Fibroblast of lung (primary cell): ENCODE measurements at places on chromosomes 6 and 20.

- peak; percentile 34 for DNase-seq
These were observed 22.6 kb upstream of the HLA-DQB2 start for GRCh38 chr6:32785781-32786533.

- DNase-seq: no peak
These were observed 11.5 kb upstream of the SRF start for GRCh38 chr6:43159599-43159998.

DNA sequence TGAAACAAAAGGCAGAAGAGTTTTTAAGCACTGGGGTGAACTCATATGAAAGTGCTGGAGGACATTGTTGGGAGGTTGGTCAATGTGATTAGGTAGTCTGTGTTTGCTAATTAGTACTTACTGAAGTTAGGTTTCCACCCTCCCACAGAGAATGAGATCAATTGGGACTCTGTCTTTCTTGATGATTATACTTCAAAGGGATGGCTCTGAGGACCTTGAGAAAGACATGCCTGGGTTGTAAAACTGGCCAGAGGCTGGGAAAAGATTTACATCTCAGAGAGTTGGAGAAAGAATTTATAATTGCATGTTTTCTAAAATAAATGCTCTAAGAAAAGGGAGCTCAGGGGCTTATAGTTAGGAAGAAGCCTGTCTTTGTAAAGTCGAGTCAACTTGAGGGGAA lies 74.0 kb downstream of the CD109 start:
- no peak for DNase-seq

GRCh38 chr6:155248008-155249001 lies 15.5 kb upstream of the CLDN20 start:
- peak; percentile 80 for DNase-seq

DNA sequence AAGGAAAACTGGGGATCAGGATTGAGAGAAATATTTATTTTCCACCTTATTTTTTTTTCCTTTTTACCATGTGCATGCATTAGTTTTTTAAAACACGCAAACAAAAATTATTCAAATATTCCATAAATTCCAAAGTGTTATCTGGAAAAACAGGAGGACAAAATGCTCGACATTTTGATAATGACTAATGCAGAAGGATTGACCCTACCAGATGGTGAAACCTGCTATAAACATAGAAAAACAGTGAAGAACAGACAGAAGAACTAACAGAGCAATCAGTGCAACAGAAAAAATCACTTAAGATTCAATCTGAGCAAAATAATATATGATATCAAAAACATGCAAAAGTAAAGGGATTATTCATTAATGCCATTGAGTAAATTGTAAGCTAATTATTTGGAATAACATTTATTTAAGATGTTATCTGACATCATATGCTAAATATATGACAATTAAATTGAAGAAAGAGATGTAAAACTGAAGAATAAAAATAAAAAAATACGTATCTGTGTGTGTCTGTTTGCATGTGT lies 218.4 kb downstream of the LMBRD1 start:
- DNase-seq: peak; percentile 1

GRCh38 chr6:162554531-162554930 lies 173.0 kb downstream of the PRKN start:
- no peak for DNase-seq

- DNase-seq: no peak
These were observed 47.8 kb downstream of the GFOD1 start for GRCh38 chr6:13439644-13440043.

DNA sequence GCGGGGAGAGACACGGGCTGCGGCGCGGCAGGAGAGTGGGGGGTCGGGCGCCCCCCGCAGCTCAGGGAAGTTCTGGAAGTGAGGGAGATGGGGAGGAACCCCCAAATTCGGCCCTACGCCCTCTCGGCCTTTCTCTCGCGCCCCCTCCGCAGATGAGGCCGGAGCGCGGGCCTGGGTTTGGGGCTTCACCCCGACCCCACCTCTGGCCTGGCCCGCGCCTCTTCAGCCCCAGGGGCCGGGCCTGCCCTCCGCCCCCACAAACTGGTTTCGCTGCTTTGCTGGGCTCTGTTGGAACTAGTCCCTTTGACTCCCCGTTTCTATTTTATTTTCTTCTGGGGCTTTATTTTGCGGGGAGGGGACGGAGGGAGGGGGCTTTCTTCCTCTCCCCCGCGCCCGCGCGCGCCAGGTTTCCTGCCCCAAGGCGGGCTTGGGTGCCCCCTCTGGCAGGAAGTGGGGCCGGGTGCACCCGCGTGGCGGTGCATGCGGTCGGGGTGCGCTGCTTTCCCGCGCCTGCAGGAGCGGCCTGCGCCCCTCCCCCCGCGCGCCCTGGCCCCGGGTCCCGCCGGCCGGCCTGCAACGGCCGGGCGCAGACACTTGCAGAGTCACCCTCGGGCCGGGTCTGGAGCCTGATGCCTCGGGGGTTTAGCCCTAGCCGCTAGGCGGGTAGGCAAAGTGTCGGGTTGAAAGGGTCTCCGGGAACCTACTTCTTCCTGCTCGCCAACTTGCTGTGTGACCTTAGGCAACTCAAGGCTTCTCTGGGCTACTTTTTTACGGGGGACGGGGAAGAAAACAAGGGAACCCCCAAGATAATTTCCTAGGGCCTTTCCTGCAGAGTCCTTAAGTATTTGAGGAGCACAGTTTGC lies 1.3 kb downstream of the HMGA1 start:
- DNase-seq: no peak

- peak; percentile 56 for DNase-seq
These were observed 123.3 kb downstream of the ZFAND3 start for GRCh38 chr6:37942606-37943376.

DNA sequence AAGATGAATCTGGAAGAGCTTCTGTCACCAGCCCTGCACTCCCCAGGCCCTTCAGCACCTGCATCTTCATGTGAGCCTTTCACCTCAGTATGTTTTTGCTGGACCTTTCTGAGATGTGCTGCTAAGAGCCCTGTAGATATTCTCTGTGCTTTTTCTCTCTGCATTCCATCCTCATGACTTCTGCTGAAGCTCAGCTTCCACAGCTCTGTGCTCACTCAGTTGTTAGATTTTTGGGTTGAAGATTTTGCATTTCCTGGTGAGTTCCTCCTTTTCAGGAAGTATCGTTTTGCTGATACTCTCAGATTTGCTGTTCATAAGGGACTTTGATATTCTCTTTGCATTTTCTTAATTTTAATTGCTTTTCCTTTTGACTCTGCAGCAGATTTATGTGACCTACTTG lies 18.3 kb downstream of the KIAA1586 start:
- DNase-seq: peak; percentile 51

GRCh38 chr6:143744551-143745165 lies 66.9 kb downstream of the PHACTR2 start:
- peak; percentile 24 for DNase-seq

- no peak for DNase-seq
These were observed 2.6 kb downstream of the ALDH5A1 start for GRCh38 chr6:24497254-24497970.

- no peak for DNase-seq
These were observed 92.7 kb downstream of the LY86 start for GRCh38 chr6:6681075-6681849.

GRCh38 chr6:90611543-90612312 lies 24.9 kb upstream of the MAP3K7 start:
- DNase-seq: no peak

GRCh38 chr20:62907384-62908317 lies 18.7 kb downstream of the DIDO1 start:
- peak; percentile 45 for DNase-seq

GRCh38 chr6:87817183-87817582 lies 115.2 kb upstream of the AKIRIN2 start:
- DNase-seq: peak; percentile 57

- no peak for DNase-seq
These were observed 67.9 kb upstream of the E2F3 start for GRCh38 chr6:20333721-20334269.

GRCh38 chr6:133724726-133725125 lies 164.2 kb upstream of the TCF21 start:
- peak; percentile 71 for DNase-seq

DNA sequence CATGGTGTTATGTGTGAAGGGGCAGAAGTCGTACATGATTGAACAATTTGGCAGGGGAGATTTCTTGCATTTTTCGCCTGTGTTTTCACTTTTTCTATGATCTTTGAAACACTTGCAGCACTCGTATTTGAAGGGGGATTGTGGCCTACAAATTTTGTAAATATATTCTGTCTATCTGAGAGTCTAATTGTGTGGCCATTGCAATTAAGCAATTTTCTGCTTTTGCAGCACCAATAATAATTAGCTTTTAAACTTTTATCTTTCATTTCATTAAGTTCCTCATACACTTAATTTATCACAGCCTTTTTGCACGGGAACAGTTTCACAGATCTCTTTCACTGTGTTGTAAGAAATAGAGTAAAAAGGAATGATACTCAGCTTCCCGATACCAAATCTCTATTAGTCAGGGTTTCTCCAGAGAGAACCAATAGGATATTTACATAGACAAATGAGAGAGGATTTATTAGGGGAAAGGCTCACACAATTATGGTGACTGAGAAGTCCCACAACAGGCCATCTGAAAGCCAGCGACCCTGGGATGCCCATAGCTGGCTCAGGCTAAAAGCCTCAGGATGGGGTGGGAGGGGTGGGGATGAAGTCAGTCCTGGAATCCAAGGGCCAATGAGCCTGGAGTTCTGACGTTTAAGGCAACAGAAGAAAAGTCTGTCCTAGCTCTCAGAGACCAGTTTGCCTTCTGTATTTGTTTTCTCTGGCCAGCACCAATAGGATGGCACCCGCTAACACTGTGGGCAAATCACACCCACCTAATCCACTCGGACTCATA lies 58.3 kb downstream of the KIF6 start:
- DNase-seq: peak; percentile 3

DNA sequence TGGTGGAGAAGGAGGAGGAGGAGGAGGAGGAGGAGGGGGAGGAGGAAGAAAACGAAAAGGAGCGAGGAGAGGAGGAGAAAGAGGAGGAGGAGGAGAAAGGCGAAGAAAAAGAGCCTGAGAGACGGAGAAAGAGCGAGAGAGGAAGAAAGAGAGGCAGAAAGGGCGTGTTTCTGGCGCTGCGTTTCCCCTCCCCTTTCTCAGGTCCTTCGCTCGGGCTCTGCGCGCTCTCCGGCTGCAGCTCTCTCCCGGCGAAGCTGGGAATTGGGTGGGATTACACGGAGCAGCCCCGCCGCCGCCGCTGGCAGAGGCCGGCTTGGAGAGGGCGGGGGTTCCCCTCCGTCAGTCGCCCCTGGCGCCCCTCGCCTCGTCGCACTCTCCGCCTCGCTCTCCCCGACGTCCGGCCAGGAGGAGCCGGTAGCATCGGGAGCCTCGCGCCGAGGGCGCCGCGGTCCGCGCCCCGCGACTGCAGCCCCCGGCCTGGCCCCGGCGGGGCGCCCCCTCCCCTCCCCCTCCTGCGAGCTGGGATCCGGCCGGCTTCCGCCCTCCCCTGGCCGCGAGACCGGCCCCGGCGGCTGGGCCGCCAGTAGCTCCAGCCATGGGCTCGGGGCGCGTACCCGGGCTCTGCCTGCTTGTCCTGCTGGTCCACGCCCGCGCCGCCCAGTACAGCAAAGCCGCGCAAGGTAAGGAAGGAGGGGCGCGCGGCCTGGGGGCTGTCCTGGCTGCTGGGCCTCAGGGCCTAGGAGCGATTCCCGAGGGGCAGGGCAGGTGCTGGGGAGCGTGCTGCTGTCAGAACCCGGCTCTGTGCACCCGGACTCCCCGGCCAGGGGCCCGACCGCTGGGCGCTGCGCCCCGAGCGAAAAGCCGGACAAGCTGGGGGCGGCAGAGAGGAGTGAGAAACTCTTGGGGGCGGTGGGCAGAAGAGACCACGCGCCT lies at the start of gene SCUBE3:
Gene SCUBE3 (plus strand): TSS at position 133 of the 933 bp plus-strand sequence. CDS start 463 bp downstream, at position 596.
- DNase-seq: peak; percentile 32

- DNase-seq: peak; percentile 36
These were observed 6.9 kb upstream of the RPS6KA2 start for GRCh38 chr6:166633732-166634535.

DNA sequence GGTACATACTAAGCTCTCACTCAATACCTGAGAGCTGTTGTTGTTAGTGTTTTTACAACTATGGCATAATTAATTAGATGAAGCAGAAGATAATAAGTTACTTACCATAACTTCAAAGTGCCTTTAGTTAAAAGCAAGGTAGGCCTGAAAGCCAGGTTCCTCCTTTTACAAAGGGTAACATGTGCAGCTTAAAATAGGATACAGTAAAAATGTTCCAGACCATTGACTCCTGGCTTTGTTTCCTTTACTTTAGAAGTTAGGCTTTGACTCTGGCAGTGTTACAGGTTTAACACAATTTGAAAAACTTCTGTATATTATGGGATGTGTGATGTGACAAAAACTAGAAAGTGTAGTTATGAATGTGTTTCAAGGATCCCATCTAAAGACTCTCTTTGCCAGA lies 522.5 kb downstream of the EPM2A start:
- no peak for DNase-seq

DNA sequence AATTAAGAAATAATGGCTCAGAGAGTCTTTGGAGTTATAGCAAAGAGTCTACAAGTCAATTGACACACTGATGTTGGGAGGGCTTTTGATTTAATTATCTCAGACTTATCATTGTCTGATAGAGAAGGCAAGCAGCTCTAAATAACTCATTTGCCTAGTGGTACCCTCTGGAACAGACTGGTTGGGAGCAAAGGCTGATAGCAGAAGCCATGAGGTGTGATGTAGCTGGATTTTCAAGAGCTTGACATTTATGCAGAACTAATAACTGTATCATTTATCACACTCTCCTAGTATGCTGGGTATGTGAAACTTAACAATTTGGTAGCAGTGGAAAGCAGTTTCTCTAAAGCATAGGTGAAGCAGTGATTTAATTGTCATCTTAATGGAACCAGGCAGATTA lies 380.6 kb downstream of the TENT5A start:
- DNase-seq: no peak

GRCh38 chr6:137861550-137862337 lies 5.3 kb upstream of the TNFAIP3 start:
- no peak for DNase-seq

- peak; percentile 44 for DNase-seq
These were observed 22.7 kb upstream of the MOCS1 start for GRCh38 chr6:39956936-39957335.
